PC-9 (cell line): ENCODE measurements at places on chromosomes 7 and 10.

- DNase-seq, result no peak
Measured at GRCh38 chr10:34097682-34098081, 717.4 kb downstream of the PARD3 start.

DNA sequence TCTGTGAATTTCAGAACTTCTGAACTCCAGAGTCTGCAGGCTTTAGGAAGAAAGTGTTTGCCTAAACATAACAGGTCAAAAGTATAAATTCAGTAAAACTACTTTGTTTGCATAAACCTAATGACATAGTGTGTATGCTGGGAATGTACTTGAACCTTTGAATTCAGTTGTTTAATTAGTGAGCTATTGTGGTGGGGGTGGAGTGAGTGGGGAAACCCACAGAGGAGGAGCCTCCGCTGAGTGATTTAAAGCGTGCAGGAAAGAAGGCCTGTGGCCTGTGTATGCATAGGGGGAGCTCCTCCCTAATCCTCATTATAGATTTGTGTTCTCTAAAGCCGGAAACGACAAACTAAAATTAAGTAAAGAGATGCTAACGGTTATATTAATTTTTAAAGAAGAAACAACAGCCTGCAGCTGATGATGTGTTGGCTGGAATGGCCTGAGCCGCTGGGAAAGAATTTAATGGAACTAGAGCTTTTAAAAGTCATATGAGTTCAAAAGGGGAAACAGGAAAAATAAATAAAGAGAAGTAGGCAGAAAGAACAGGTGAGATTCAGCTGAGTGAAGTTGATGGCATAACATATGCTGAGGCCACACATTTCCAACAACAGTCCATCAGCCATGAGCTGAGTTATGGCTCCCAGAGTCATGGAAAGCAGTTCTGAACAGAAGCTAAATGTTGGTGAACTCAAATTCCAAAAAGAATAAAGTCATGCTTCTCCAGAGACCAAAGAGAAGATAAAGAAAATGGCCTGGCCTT, 595.0 kb downstream of the GRM8 start:
- DNase-seq, result no peak

GRCh38 chr10:101041252-101041761, 10.3 kb downstream of the SFXN3 start:
- peak; percentile 55 for DNase-seq

DNA sequence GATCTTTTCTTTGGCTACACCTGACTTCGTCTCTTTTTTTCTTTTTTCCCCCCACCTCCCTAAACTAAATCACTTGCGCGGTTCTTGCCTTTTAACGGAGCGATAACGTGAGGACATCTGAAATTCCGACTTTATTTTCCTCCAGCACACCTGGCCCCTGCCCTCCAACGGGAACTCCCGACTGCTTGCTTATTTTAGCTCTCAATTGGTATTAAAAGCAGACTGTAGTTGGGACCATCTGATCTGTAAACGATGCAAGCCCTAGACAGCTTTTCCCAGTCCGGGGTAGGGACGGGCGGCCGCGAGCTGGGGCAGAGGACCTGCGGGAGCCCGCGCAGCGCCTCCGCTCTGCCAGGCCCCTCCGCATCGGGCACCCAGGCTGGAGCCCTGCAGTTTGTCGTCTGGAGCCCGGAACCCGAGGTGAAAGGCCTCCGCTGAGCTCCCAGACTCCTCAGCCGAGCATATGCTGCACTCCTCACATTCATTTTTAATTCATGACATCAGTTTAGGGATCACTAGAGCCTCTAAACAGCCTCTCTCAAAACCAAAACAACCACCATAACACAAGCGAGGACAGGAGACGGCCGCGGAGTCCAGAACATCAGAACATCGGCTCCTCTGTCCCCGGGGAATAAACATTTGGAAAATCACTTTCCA, 10.0 kb upstream of the EMX2 start:
- no peak for DNase-seq

DNA sequence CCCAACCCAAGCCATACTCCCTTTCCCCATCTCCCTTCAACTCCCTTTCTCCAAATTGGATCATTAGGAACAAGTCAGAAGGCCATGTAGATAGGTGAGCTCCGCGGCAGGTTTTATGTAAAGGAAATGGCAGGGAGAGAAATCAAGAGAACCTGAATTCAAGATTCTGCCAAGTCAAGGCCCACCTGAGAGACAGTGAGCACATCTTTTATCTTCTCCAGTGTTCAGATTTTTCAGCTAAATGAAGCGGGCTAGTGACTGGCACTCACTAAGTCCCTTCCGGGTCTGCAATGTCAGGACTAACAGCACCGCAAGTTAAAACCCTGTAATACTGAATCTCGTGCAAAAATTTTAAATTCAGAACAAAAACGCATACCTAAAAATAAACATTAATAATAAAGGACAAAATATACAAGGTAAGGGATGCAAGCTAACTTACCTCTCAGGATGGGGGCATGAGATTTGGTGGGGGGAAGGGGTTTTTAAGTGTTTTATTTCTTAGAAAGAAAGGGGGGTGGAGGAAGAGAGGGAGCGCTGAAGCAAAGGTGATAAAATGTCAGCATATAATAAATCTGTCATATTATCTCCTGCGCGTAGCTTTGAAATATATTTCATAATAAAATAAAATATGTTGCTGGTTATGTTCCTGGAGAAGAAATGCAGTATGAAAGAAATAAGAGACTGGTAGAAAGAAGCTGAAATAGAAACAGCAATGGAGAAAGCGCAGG, 17.6 kb downstream of the TCAF1 start:
- no peak for DNase-seq

GRCh38 chr7:128263420-128263819, 22.3 kb downstream of the LEP start:
- no peak for DNase-seq

- no peak for DNase-seq
Measured at GRCh38 chr7:16960337-16960965, 78.7 kb upstream of the AGR3 start.

DNA sequence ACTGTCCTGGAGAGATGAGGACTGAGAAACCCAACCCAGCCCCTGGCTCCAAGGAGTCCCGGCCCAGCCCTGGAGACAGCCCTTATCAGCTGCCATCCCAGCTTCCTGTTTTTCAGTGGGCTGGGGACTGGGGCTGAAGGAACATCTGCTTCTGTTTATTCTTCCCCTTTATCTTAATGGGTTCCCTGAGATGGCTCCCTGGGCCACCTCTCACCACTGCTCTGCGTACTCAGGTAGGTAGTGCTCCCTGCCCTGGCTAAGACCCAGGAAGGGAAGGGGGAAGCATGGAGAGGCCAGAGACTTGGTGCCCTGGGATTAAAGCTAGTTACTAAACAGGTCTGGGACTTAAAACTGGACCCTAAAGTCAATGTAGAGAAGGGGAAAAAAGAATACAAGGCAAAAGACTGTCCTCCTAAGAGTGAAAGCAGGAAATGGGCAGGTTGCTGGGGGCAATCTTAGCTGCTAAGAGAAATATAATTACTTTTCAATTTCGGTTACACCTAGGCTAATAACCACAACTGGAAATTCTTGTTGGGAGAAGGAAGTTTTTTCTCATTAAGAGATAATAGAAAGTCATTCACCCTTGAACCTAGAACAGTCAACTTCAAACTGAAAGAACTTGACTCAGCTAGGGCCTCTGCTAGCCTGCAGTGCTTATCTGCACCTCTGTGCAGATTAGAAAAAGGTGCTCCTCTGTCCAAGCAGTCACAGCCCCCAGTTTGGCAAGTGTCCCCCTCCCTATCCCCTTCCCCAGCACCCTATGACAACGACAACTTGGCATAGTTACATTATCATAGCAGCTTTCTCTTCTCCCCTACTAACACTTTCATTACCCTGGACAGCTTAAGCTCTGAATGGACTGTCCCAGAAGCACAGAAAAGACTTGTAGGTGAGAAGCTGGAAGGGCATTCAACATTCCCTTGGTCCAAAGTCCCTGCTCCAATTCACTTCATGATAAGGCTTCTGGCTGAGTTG, 65.6 kb upstream of the KDM7A start:
- peak; percentile 67 for DNase-seq

DNA sequence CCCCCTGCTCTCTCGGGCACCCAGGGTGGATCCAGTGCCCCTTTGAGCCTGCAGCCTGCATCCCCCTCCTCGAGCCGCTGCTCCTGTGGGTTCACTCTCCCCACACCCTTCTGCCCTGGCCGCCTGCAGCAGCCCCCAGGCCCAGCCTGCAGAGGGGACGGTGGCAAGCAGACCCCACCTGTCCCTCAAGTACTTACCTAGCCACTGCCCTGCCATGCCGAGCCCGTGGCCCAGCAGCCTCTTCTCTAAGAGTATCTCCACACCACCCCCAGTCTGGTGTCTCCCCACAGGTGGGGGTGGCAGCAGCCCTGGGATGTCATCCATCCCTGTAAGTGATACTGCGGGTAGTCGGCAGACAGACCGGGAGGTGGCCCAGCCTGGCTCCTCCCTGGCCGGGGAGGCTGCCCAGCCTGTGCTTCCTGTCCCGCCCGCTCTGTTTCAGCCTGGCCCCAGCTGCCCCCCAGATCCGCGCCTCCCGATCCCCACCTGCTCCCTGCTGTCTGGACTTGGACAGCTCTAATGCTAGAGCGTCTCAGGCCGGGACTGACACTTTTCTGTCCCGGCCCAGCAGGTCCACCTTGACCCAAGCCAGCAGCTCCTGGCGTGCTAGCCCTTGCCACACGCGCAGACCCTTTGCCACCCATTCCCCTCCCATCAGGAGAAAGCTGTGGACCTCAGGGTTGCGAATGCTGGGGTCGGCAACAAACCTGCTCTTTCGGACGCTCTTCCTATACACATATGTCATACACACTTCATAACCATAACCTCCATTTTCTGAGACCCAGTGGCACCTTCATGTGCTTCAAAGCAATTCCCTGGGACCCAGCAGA, 25.0 kb downstream of the YKT6 start:
- DNase-seq, result no peak

GRCh38 chr7:148963583-148964482, 64.5 kb downstream of the PDIA4 start:
- DNase-seq, result no peak

GRCh38 chr7:463817-464453, 55.7 kb downstream of the PDGFA start:
- DNase-seq, result no peak

- DNase-seq, result no peak
Measured at GRCh38 chr7:55005241-55005851, 13.5 kb upstream of the EGFR start.

GRCh38 chr7:115911465-115911864, 119.1 kb downstream of the TFEC start:
- no peak for DNase-seq

- DNase-seq, result no peak
Measured at GRCh38 chr7:83987764-83988163, 206.8 kb downstream of the SEMA3A start.

DNA sequence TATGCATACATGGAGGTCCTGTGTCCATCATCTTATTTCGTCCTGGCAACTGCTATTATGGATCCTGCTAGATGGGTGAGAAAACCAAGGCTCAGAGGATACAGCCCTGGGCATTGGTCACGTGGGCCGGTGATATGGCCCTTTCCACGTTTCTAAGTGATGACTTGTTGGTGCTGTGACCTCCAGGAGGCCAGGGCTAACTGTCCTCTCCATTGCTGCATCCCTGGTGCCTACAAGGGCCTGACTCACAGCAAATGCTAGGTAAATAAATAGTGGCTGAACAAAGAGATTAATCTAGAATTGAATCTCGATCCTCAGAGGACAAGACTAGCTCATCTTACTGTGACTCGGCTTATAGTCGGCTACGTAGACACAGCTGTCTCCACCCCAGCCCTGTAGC, 78.6 kb downstream of the FAM53B start:
- no peak for DNase-seq

DNA sequence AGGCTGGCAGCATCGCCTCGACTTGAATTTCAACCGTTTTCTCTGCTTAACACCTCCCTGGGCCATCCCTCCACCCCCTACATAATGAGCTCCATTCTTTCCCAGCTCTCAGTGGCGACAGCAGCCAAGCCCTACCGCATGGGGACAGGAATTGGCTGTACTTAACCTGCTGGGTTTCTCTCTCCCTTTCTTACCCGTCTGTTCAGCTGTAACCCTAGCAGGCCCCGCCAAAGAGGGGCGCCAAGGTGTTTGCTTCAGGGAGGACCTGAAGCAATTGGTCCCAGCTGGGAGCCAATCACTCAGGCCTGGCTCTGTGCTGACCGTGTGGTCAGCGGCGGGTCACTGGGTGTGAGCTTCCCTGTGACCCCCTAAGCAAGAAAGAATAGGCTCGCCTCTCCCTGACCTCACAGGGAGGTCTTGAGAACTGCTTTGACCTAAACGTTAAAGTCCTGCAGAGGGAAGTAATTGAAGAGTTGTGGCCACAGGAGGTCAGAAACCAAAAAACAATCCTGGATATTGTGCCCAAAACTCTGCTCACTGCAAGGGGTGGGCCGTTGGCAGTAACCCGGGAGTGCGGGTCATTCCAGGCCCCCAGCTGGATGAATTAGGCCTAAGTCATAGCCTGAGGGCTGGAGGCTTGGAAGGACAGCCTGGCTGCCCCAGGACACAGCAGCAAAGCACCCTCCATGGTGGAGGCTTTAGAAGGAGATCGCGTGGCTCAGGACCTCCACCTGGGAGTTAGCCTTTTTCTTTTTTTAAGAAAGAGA, 114.6 kb downstream of the ITIH5 start:
- no peak for DNase-seq

GRCh38 chr10:5070648-5071410, 23.4 kb upstream of the AKR1C3 start:
- DNase-seq, result no peak

- no peak for DNase-seq
Measured at GRCh38 chr7:89771003-89771636, 383.1 kb upstream of the STEAP1 start.

DNA sequence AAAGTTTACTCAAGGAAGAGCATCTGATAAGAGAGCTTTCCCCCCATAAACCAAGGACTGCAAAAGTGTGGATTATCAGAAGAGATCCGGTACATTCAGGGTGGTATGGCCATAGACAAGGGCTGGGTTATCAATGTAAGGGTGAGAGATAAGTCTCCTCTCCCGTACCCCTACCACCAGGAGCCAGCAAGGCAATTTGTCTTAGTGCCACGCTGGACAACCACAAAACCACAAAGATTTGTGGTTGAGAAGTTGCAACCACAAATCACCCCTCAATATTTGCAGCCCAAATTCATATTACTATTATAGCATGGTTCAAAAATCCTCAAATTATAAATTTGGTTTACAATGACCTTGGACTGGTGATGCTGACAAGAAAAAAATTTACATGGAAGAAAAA, 2.3 kb upstream of the ZSCAN25 start:
- no peak for DNase-seq
